WERI-Rb-1 (cell line): ENCODE measurements at places on chromosomes 2 and 18.

- DNase-seq: peak; percentile 30
These were observed 8.9 kb downstream of the BOLA3 start for GRCh38 chr2:74138600-74139323.

GRCh38 chr2:127358044-127358443 is 29.7 kb downstream of the MAP3K2 start:
- DNase-seq: no peak

DNA sequence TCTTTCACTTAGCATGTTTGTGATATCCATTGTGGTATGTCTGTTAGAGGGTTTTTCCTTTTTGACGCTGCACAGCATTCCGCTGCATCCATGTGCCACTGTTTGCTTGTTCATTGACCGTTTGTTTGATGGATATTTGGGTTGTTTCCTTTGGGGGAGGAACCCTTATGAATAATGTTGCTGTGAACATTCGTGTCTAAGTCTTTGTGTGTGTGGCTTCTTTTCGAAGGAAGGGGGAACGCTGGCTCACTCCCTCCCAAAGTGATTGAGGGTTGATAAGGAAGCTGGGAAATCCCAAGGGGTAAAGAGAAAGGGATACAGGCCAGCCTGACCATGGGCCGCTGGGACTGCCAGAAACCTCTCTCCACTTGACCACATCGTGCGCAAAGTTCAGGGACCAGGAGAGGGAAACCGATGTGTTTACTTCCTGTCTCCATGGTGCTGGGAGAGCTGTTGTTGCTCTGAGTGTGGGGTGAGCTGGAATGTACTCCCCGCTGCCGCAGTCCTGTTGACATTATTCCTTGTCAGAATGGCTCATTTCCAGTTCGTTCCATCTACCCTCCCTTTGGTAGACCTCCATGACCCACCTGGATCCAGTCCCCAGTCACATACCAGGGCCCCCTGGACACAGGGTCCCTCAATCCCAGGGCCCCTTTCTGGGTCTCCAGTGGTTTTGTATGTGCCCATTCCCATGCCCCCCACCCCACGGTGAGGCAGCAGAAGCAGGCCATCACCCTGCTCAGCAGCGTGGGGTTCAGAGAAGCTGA is 39.6 kb downstream of the HS1BP3 start:
- DNase-seq: peak; percentile 4

DNA sequence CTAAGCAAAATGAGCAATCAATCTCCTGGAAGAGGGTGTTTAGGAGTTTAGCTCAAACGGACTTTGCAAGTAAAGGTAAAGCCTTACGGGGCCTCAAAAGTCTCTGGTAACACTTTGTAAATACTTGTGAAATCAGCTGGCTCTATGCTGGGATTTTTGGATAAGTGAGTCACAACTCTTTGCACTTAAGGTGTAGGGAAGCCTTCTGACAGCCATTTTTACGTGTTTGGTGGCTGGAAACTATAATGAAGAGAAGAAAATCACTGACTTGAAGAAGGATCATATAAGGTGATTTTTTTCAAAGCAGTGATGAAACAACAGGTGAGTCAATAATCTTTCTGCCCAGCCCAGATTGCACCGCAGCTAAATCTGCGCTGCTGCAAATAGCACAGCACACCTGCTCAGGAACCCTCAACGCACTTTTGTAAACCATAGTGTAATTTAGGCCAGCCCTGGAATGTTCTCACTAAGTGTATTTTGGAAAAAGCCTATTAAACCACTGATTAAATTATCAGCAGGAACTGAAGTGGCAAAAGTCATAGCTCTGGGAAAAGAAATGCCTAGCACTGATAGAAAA is 218.8 kb downstream of the AGPS start:
- no peak for DNase-seq

GRCh38 chr2:188196343-188197008 is 95.2 kb upstream of the GULP1 start:
- DNase-seq: no peak
